Stimulated activated CD4-positive, alpha-beta T cell treated with anti-CD3 and anti-CD28 coated beads, Interleukin-4, amount 100 ng/mL, for 1 hour (primary cell): ENCODE measurements at places on chromosomes 6 and 20.
A peak's percentile ranks its signal among the peaks of the same experiment; 100 is the strongest.

- DNase-seq = no peak
Observed at GRCh38 chr20:52880259-52880658, 91.9 kb upstream of the TSHZ2 start.

DNA sequence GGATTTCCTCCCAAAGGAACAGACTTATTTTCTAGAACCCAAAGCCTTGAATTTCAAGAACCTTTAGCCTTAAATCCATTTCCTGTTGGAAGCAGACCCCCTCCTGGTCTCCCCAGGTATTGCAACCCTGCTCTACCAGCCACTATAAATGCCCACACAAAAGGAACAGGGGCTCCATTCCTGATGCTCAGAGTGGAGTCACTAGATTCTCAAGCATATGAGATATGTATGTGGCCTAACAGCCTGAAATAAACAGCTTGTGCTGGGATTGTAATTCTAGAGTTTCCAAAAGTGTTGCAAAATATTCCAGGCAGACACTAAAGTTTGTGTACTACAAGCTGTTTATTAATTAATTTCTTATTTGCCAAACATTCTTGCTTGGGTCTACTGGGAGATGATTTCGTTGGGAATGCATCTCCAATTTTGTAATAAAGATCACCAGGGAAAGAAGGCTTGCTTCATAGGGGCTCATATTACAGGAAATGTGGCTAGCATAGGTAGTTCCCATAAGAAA lies 44.8 kb downstream of the RIPOR3 start:
- no peak for DNase-seq

DNA sequence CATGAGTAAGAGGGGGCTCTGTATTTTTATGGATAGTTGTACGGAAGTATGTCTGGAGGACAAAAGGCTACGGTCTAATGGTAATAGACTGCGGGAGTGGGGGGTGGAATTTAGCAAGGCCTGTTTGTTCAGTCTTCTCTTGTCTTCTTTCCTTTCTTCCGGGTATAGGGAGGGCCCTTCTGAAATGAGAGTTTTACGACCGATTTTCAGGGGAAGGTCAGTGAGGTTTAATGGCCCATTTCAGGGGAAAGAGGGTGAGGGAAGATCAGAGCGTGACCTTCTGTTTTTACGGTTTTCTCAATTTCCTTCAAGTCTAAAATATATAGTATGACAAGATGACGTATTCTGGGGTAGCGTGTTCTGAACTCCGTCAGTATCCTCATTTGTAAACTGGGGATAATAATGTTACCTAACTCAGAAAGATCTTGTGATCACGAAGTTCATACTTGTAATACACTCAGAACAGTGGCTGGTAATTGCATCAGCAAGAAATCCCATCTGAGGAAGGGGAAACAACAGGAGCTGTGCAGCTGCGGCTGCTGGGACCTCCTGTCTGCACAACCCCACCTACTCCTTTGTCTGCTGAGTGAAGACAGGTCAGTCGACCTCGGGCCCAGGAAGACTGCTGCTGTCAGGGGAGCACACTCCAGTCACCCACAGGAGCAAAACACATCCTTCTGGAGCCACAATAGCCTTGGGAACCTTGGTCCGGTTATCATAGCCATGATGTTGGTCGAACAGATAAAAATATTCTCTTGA lies 90.4 kb downstream of the MAP3K7 start:
- DNase-seq = no peak

GRCh38 chr20:11847827-11848226 lies 69.9 kb upstream of the BTBD3 start:
- no peak for DNase-seq

DNA sequence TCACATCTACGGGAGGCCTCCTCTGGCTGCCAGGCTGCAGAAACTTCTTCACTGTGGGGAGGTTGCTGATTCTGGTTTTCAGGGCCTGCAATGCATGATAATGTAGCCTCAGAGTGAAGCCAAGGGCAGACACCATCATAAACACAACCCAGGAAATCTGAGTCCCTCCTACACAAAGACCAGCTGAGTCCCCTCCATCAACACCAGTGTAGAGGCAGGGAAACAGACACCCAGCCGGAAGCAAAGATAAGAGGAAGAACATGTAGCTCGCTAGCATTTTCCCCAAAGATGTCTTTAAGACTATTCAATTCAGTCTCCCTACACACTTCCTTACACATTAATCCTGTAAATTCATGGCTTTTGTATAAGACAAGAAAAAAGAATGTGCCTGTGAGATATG lies 23.6 kb downstream of the GSTA2 start:
- DNase-seq = no peak

- DNase-seq = no peak
Observed at GRCh38 chr6:64249115-64249514, 613.5 kb downstream of the PHF3 start.

- DNase-seq = no peak
Observed at GRCh38 chr6:165852676-165853075, 189.6 kb upstream of the PDE10A start.

DNA sequence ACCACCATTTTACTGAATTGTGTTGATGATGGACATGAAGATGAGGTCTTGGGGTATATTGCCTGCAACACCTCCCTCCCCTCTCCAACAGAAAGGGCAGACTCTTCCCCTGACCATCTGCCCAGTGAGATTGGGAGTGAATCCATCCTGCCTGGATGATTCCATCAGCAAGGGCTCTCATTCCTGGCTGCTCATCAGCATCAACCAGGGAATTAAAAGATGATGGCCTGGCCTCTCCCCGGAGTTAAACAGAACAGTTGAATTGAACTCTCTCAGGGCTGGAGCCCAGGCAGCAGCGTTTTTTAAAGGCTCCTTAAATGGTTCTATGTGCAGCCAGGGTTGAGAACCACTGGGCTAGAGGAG lies 14.6 kb upstream of the MRPS18A start:
- no peak for DNase-seq

GRCh38 chr20:34943808-34944567 lies 11.6 kb downstream of the GSS start:
- DNase-seq = no peak

DNA sequence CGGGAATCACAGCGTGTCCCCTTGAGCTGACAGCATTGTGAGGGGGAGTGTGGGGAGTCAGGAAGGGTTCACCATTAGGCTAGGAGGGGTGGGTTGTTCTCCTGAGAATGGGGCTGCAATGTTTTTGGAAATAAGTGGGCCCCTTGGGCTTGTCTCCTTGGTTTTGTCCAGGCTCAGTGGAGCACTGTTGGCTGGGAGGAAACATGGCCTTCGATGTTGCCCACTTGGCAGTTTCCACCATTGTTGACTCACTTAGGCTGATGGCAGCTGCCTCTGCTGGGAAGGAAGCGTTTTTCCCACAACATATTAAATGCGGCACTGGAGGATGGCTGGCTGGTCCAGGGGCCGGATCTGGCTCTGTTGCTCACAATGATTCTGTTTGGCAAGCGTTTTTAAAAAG lies 512.1 kb downstream of the QKI start:
- DNase-seq = no peak

DNA sequence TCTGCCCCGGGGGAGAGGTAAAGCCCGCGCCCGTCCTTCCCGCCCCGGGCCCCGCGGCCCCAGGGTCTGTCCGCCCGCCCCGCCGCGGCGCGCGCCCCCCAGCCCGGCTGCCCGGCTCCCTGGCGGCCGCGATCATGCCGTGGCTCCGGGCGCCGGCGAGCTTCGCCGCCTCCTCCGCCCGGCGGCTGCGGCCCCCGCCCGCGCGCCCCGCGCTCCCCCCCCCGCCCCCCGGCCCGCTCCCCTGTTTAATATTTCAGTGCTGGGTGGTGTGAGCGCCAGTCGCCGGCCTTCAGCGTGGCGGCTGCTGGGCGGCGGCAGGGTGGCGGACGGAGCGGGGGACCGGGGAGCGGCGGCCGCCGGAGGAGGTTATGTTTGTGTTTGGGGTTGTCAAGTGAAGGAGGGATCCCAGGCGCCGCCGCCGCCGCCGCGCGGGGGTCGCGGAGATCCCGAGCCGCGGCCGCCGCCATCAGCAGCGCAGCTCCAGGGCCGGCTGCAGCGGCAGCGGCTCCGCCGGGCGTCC lies at the start of gene HIVEP1:
Gene HIVEP1 (plus strand): TSS at position 275 of the 520 bp plus-strand sequence. CDS start 3,317 bp downstream, outside the sequence.
- no peak for DNase-seq

- no peak for DNase-seq
Observed at GRCh38 chr6:132361101-132361500, 40.2 kb downstream of the MOXD1 start.

GRCh38 chr20:3010985-3011723 lies 32.3 kb upstream of the GNRH2 start:
- no peak for DNase-seq

DNA sequence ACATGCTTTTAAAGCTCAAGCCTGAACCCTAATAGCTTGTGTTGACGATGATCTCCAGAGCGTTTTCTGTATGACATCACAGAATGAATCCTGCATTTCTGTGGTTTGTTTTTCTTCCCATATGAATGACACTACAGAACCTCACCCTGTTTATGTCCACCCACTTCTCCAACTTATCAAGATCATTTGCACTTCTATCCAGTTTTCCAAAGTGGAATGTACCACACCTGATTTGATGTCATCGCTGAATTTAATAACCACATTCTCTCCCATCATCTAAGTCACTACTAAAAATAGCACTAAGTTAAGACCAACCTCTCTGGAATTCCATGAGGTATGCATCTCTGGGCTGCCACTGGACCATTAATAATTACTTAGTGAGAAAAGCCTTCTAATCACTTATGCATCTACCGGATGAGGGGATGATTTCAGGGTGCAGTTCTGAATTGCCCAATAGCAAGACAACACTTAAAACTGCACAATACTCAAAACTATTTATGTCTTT lies 33.3 kb upstream of the CITED2 start:
- DNase-seq = no peak

DNA sequence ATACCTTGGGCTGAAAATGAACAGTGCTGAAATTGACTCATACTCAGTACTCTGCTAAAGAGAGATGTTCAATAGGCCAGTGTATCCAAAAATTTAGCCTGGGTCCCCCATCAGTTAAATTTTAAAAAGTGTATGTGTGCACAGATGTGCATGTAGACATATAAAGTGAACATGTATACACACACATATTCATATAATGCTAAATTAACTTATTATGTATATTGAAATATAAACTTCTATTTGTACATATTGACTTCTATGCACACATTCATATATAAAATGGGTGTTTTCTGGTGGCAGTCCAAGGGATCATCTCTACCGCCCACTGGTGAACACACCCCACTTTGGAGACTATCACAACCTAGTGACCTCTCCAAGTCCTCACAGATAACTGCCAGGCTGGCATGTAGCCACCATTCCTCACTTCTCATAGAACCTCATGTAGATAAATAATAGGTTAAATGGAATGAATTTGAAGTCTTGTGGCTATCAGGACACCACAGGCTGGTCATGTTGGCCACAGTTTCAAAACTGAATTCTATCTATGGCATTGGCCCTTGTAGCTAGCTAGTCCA lies 8.8 kb downstream of the SLC22A16 start:
- no peak for DNase-seq

DNA sequence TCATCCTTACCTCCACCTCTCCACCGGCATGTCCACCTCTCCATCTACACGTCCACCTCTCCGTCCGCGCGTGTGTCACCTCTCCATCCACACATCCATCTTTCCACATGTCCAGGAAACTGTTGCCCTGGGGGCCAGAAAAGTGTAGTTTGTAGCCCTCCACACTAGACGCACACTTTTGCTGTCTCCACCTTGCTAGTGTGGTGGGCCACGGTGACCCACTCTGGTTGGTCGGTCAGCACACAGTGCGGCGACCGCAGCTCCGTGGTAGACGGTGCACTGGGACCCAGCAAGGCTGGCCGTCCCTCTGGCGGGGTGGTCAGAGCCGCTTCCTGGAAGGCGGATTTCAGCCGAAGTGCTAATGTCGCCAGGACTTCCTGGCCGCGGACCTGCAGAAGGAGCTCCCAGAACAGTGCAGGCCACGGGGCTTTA lies 268.6 kb downstream of the DLL1 start:
- DNase-seq = no peak

DNA sequence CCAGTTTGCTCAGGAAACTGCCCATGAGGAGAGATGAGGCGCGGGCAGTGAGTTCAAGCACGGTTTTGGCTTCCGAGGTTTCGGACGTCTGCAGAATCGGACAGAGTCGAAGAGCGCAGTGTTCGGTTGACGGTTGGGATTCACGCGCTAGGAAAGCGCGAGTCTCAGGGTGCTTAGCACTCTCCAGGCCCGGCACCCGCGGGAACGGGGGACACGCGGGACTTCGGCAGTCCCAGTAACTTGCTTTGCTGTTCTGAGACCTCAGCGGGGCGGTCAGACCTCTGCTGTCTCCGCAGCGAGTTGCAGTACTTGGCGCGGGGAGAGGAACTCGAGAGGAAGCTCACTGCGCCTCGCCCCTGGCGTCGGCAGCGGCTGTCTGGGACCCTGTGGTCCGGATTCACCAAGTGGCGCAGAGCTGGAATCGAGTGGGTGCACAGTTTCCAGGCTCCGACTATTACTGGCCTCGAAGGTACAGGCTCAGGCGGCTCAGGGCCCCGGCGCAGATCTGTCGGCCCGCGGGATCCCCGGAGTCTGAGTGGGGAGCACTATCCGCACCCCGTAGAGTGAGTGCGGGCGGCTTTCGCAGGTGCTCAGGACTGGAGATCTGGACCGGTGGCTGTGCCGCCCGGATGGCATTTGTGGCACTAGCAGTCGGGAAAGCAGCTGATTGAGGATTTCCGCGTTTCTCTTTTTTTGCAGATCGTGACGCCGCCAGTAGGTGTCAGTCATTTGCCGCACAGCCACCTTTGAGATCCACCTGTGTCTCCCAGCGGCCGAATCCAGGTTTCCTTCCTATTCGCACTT lies at the start of gene POM121L2:
Gene POM121L2 (minus strand): TSS at position 128 of the 804 bp plus-strand sequence. CDS start 103 bp downstream, at position 25.
- peak; percentile 60 for DNase-seq

DNA sequence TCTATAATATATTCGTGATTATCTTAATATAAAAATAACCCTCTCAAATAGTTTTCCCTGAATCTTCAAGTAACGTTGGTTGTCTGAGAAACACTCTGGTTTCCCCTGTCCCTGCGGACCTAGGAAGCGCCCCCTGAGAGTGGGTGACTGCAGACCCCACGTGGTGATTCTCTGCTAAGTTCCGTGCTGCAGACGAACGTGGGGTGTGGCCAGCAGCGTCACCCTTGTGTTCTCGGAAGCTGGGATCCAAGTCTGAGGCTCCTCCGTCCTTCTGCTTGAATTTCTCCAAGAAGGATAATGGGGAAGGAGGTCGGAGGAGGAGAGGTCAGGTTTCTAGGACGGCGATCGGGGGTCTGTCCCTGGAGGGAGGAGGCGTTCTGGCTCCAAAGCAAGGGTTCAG lies 16.6 kb upstream of the MAP1LC3A start:
- no peak for DNase-seq

DNA sequence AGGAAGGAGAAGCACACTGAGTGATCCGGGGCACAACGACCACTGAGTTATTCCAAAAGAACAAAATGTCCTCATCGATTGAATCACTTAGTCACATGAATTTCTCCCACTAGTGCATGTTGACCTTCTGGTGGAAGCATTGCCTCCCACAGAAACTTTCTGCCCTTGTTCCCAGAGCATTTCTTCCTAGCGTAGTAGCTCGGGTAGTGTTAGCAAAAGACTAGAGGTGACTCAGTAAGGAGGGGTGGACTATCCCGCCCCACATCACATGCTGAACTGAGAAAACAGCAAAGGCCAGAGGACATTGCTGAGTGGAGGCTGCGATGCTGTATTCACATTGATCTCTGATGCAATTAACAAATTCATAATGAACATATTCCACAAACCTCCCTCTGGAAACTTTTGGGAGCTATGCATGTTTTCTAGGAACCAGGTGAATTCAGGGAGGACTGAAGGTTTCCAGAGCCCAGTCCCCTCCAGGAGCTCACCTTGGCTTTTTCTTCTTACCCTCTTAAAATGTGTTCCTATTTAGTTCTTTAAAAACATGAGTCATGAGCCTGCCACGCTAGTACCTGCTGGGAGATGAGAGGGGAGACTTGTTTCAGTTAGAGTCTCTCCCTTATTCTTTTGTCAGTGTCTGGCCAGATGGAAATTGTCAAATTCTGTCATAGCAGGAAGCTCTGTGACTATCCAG lies 507.9 kb downstream of the CDH26 start:
- no peak for DNase-seq

- no peak for DNase-seq
Observed at GRCh38 chr6:9620263-9620662, 794.6 kb downstream of the TFAP2A start.
